ENCODE measurements at places on chromosomes 6 and 20.

DNA sequence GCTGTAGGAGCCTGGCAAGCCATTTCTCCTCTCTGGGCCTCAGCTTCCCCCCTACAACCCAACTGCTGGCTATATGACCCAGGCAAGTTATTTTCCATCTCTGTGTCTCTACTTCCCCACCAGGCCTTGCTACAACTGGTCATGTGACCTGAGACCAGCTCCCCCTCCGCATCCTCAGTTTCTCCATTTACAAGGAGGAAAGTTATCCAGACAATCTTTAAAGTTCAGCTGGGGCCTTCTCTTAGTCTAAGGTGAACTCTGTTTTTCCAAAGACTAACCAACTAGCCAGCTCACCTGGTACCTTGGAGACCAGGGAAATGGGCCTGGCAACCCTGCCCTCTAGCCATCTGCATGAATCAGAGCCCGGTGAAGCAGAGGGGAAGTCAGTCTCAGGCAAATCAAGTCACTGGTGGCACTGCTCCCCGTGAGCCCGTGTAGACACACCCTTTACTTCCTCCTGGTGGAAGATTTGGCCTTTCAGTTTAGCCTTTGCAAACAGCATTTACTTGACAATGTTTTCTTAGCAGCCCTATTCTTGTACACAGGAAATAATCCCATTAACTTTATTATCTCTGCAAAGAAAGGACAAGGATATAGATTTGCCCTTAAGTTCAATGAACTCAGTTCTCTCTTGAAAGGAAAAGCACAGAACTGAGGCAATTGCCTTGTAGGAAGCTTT, 157.7 kb downstream of the VEGFA start:
- no peak for DNase-seq

DNA sequence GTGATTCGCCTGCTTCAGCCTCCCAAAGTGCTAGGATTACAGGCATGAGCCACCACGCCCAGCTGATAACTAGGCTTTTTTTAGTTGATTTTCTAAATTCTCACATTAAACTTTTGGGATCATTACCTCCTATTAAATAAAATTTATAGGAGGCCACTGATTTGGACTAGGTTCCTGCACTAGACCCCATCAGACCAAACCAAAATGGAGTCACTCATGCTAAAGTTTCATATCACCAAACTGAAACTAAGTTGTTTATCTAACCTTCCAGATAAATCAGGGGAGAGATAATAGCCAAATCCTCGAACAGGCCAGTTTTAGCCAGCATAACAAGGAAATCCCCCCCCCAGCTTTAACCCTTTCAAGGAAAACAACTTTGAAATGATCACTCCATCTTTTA, 98.4 kb upstream of the SLC22A16 start:
- DNase-seq = no peak

DNA sequence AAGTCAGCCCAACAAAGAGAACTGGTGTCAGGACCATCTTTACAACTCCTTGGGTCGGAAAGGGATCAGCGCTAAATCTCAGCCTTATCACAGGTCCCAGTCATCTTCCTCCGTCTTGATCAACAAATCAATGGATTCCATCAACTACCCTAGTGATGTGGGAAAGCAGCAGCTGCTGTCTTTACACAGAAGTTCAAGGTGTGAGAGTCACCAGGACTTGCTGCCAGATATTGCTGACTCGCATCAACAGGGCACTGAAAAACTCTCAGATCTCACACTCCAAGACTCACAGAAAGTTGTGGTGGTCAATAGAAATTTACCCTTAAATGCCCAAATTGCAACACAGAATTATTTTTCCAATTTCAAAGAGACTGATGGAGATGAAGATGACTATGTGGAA, 25.3 kb upstream of the MTHFD1L start:
- DNase-seq = no peak

- DNase-seq = no peak
Measured at GRCh38 chr20:38308047-38308438, 4.1 kb downstream of the BPI start.

GRCh38 chr6:41858703-41859102, 36.5 kb downstream of the USP49 start:
- no peak for DNase-seq

GRCh38 chr20:16848061-16848460, 99.9 kb downstream of the OTOR start:
- no peak for DNase-seq

DNA sequence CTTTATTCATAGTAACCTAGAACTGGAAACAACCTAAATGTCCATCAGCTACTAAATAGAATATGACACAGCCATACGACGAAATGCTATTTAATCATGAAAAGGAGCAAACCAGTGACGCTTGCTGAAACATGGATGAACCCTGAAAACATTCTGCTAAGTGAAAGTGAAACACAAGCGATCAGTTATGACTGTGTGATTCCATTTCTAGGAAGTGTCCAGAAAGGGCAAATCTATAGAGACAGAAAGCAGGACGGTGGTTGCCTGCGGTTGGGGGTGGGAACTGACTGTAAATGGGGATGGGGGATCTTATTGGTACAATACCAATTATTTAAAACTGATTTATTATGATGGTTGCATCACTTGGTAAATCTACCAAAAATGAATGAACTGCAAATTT, 126.8 kb downstream of the IPCEF1 start:
- no peak for DNase-seq

DNA sequence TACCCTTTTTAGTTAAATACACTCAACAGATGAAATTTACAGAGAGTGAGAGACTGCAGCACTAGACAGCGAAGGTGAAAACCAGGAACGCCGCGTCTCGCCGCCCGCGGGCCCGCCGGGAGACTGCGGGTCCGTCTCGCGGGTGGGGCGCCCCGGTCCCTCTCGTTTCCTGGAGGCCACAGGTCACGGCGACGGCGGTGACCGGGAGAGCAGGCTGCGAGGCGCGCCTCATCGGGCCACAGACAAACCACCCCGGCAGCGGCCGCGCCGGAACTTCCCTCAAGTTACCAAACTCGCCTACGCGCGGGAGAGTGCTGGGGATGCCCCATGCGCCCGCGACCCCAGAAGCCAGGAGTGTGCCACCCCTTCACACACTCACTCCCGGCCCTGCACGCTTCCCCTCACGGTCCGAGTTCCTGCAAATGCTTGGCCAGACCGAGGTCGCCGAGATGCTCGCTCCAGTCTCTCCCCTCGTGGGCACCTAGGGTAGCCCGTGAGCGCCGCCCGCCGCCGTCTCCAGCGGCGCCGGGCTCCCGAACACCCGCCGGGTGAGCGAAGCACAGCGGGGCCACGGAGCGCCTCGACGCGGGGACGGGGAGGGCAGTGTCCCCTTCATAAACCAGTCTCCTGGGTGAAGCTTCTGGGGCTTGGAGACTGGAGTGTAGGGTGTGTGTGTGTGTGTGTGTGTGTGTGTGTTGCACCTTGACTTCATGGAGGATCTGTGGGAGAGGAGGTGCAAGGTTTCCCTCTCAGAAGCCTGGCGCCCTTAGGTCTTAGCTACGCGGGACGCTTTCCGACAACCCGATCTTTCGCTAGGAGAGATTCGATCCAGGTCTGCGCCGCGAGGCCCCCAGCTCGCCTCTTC, 1.4 kb downstream of the BACH2 start:
- no peak for DNase-seq

GRCh38 chr6:168919470-168920179, 334.0 kb downstream of the THBS2 start:
- no peak for DNase-seq

- DNase-seq = no peak
Measured at GRCh38 chr6:2042956-2043648, 202.3 kb downstream of the GMDS start.

- DNase-seq = no peak
Measured at GRCh38 chr6:167766986-167767714, 59.6 kb upstream of the AFDN start.

GRCh38 chr6:44047179-44047546, 80.1 kb downstream of the MRPL14 start:
- no peak for DNase-seq

DNA sequence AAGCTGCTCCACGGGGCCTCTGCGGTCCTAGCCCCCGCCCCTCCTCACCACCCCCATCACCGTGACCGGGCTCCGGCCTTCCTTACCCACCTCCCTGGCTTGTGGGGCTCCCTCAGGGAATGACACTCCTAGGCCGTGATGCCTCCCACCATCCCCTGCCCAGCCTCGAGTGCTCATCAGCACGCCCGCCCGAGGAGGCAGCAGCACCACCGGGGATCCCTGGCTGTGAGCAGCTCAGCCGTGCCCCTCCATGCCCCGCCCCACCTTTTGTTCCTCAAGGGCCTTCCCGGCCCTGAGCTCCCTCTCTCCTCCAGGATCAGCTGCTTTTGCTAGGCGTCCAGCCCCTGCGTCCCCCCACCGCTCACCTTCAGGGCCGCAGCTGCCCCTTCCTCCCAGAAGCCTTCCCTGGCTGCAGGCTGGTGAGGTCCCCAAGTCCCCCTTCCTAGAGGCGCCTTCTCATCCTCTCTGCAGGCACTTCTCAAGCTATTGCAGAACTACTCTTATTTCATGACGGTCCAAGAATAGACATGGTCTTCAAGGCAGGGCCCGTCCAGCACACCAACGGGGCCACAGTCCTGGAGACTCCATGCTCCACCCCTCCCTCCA, 3.0 kb downstream of the FNDC11 start:
- DNase-seq = no peak

- no peak for DNase-seq
Measured at GRCh38 chr20:36855241-36855657, 20.7 kb upstream of the TLDC2 start.

- no peak for DNase-seq
Measured at GRCh38 chr6:169445661-169446581, 192.3 kb upstream of the THBS2 start.

DNA sequence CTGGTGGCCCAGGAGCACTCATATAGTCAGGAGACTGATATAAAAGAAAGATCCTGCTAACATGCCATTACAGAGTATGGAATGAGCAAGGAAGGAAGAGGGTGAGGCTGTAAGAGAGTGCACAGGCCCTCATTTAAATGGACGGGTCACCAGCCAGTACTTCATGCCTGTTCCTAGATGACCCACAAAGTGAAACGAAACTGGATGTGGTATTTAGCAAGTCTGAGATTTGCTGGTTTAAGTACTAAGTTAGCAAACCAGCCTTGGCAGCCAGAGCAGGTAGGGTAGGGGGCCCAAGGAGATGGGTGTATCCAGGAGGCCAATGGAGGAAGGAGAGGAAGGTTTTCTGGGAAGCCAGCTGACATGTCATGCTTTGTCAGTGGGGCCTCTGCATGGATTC, 15.9 kb downstream of the NT5E start:
- no peak for DNase-seq

DNA sequence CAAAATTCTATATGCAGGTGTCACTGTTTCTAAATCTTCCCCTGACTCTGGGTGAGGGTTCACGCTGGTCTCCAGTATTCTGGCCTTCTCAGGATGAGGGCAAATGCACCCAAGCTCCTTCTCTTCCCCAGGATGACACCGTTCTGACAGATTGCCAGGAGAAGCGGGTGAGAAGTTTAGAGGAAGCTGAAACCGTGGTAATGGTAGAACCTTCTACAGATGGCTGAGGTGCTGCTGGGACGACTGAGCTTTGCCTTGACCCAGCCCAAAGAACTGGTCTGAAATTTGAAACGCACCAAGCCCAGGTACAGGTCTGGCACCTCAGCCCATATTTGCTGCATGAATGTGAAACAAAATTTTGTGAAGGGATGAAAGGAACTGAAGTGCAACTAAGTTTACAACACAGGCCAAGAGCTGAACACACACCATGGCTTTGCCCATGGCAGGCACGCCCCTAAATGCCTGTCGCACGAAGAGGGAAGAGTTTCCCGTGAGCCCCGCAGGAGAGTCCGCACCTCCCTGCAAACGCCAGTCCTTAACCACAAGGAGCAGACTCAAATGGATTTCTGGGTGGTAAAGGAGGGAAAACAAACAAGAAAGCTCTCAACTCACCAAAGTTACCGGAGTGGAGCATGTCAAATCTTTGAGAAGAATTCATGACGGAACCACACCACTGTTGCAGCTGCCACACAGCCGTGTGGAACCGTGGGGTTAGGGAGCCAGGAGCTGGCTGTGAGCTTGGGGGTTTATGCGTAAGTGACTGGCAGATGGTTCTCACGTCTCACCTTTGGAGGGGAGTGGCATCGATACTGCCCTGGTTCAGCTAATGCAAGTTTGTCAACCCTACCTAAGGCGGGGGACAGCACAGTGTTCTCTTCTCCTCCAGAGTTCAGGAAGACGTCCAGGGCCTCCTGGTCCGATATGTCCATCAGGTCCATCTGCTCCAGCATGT, 138.9 kb downstream of the DTNBP1 start:
- DNase-seq = no peak

- DNase-seq = no peak
Measured at GRCh38 chr6:144353871-144354314, 68.8 kb downstream of the UTRN start.

- no peak for DNase-seq
Measured at GRCh38 chr20:60483371-60483770, 525.1 kb downstream of the CDH26 start.

- no peak for DNase-seq
Measured at GRCh38 chr6:30490026-30490876, 942 bp downstream of the HLA-E start.

- no peak for DNase-seq
Measured at GRCh38 chr6:2658788-2659187, 91.9 kb downstream of the MYLK4 start.

GRCh38 chr20:43774754-43775153, 48.0 kb upstream of the GTSF1L start:
- DNase-seq = no peak

GRCh38 chr6:63563235-63563634, 9.0 kb upstream of the LOC128125822 start:
- DNase-seq = no peak

DNA sequence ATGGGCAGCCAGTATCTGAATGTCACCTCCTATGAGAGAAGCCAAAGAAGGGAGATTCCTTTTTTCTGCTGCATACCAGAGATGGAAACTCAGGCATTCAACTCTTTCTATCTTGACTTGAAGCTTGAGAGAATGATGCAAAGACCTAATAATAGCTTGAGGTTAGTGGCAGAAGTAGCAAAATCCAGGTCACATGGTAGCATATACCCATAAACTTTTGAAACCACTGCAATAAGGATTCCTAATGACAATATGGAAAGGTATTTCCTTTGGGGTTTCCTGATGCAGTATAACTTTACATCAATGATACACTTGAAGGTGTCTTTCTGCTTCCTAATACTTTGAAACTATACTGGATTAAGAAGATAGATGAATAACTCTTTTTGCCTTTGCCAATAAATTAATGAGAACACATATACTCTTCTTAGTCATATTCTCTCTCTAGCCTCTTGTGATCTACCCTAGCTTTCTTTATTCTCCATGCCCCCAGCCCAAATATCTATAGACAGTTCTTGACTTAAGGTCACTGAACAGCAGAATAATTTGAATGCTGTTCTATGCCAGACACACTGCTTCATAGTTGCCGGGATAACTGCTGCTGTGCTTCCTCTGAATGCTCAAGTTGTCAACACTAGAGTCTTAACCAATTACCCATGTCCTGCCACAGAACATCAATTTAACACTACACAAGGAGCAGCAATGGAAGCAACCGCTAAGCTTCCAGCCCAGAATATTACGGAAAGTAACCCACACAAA, 155.5 kb upstream of the SIM1 start:
- DNase-seq = no peak

- DNase-seq = no peak
Measured at GRCh38 chr6:57109880-57110279, 19.9 kb downstream of the ZNF451 start.

Data from NCI-H2171 (cell line).